ENCODE measurements at places on chromosomes 3 and 15. TPM values are rescaled to one million over a fixed set of nuclear protein-coding genes. Genes with fewer than 3 reads are reported as not detected.

Gene GAP43
- not detected for total RNA-seq

Gene GOLGA8K
- total RNA-seq, result 0.65 TPM

Gene TF
- under 0.01 TPM for total RNA-seq

Gene TMPRSS7
- total RNA-seq, result not detected

Gene CCDC39
- total RNA-seq, result not detected

Gene GPX1
- total RNA-seq, result 398 TPM

Gene KLF15
- 1.5 TPM for total RNA-seq

Gene PRTG
- total RNA-seq, result 2.3 TPM

Gene GPR62
- under 0.01 TPM for total RNA-seq

Gene ZNF501
- total RNA-seq, result 4.6 TPM

Gene PIK3CB
- 15.7 TPM for total RNA-seq

Gene LRRC3B
- not detected for total RNA-seq

Gene FBXO40
- total RNA-seq, result not detected

Gene ADIPOQ
- not detected for total RNA-seq

Gene HAUS2
- 27.8 TPM for total RNA-seq

Gene RPP14
- 16.0 TPM for total RNA-seq

Gene RTP1
- not detected for total RNA-seq

Gene LMAN1L
- total RNA-seq, result not detected

Gene PCOLCE2
- not detected for total RNA-seq

Gene SLC24A5
- not detected for total RNA-seq

Gene DYNLT2B
- total RNA-seq, result 7.8 TPM

Gene SEMA3B
- 1.1 TPM for total RNA-seq

Gene SNTN
- not detected for total RNA-seq

Gene ACTC1
- not detected for total RNA-seq

Gene MFN1
- total RNA-seq, result 37.2 TPM

Gene SOX2
- total RNA-seq, result not detected

Gene CLDN18
- total RNA-seq, result not detected

Gene VGLL3
- 1.6 TPM for total RNA-seq

Gene DYNC1LI1
- total RNA-seq, result 55.6 TPM

Gene MYO1E
- 207 TPM for total RNA-seq

Gene LEKR1
- 0.33 TPM for total RNA-seq

Gene RNU6-1
- total RNA-seq, result not detected

Gene ISLR2
- not detected for total RNA-seq

Gene PLA2G4E
- total RNA-seq, result not detected

Gene SEMA5B
- not detected for total RNA-seq

Gene GOLGA8H
- 0.98 TPM for total RNA-seq

Gene ANKRD63
- total RNA-seq, result not detected

Gene ST6GAL1
- total RNA-seq, result 84.9 TPM

Gene CTXND1
- not detected for total RNA-seq

Gene CILP
- total RNA-seq, result not detected

Gene CCDC33
- total RNA-seq, result not detected

Gene SLC22A14
- 0.10 TPM for total RNA-seq

Gene FBXO22
- total RNA-seq, result 43.6 TPM

Gene GREM1
- total RNA-seq, result 0.98 TPM

Gene GRK7
- total RNA-seq, result not detected

Measured in vein endothelial cell (primary cell).